Activated naive CD4-positive, alpha-beta T cell treated with anti-CD3 and anti-CD28 coated beads for 36 hours (primary cell): ENCODE measurements at places on chromosomes 2 and 18.

GRCh38 chr18:31998880-31999412, 19.7 kb upstream of the RNF125 start:
- no peaks in the 10 kb centered on the region for H3K36me3 ChIP-seq
- H3K27me3 ChIP-seq = no peaks in the 10 kb centered on the region
- no peak for DNase-seq
- H3K4me1 ChIP-seq = peaks cover 1% of the 10 kb centered on the region
- H3K27ac ChIP-seq = no peak overlapping the region
- no peak overlapping the region for H3K4me3 ChIP-seq

DNA sequence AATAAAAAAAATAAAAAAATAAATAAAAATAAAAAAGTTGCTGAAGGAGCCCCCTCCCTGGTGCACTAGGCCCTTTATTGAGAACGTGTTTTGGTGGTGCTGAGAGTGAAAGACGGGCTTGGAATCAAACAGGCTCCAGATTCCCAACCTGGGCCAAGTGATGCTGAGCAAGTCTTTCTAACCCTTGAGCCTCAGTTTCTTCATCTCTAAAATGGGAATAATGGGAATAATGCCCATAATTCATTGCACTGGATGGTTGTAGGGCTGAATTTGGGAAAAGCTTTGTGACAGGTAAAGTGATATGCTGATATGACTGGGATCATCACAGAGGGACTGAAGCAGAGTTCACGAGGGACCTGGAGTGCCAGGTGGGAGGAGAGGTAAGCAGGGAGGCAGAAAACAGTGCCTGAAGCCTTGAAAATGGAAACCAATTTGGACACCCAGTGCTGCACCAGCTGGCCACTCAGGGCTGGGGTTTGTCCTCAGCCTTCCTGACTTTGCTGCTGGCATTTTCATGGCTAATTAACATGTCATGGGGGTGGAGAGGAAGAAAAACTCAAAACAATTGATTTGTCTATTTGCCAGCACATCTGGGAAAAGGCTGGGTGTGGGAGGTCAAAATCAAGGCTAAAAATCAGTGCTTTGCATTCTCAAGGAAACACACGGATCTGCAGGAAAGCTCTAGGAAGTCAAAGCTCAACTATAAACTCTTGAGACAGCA, 241.3 kb downstream of the LOXHD1 start:
- no peak overlapping the region for H3K27ac ChIP-seq
- no peaks in the 10 kb centered on the region for H3K36me3 ChIP-seq
- no peak for DNase-seq
- no peak overlapping the region for H3K4me3 ChIP-seq
- H3K27me3 ChIP-seq = no peaks in the 10 kb centered on the region
- H3K4me1 ChIP-seq = no peaks in the 10 kb centered on the region

- H3K27ac ChIP-seq = no peak overlapping the region
- H3K36me3 ChIP-seq = no peaks in the 10 kb centered on the region
- no peak overlapping the region for H3K4me3 ChIP-seq
These were observed 186.5 kb downstream of the LNPK start for GRCh38 chr2:175815537-175815936.

GRCh38 chr2:14220101-14220500, 412.4 kb upstream of the LRATD1 start:
- H3K36me3 ChIP-seq = no peaks in the 10 kb centered on the region
- H3K27me3 ChIP-seq = no peaks in the 10 kb centered on the region
- DNase-seq = no peak
- no peaks in the 10 kb centered on the region for H3K4me1 ChIP-seq

DNA sequence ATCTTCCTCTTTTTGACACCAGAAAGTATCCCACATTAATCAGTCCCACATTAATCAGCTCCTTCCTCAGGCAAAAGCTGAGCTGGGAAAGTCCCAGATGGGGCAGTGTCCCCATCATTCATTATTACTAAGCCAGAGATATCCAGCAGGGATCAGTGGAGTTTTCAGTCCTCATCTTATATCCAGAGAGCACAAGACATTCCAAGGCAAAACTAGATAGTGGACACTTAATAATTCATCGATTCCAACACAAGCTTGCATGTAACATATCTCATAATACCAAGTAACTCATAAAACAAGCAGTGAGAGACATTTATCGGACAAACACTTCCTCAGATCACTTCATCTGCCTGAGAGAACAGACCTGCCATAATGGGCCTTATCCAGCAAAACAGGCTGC, 53.1 kb downstream of the MCFD2 start:
- H3K36me3 ChIP-seq = no peaks in the 10 kb centered on the region
- no peaks in the 10 kb centered on the region for H3K4me1 ChIP-seq
- H3K4me3 ChIP-seq = no peak overlapping the region
- H3K27ac ChIP-seq = no peak overlapping the region

GRCh38 chr2:217383620-217384019, 523.8 kb upstream of the TNP1 start:
- no peak for DNase-seq
- H3K27ac ChIP-seq = peak overlapping the region; percentile 34
- no peaks in the 10 kb centered on the region for H3K36me3 ChIP-seq
- peaks cover 2% of the 10 kb centered on the region for H3K4me1 ChIP-seq

DNA sequence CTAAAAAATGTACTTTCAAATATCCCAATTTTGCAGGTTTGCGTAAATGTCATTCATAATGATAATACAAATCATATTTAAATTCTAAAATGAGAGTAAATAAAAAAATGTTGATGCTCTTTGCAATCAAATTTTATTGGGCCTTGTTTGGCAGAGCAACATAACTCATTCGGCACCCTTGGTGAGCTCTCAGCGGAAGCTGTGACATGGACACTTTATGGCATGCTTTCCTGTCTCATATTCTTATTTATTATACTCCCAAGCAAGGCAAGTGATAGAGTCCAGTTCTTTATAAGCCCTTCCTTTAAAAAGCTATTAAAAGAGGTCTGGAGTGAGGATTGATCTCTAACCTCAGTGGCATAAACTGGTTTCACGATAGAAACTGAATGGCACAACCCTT, 1493.2 kb upstream of the NXPH2 start:
- no peak overlapping the region for H3K27ac ChIP-seq
- H3K4me3 ChIP-seq = no peak overlapping the region
- no peaks in the 10 kb centered on the region for H3K4me1 ChIP-seq
- H3K36me3 ChIP-seq = no peaks in the 10 kb centered on the region
- no peak for DNase-seq
- no peaks in the 10 kb centered on the region for H3K27me3 ChIP-seq

- no peaks in the 10 kb centered on the region for H3K36me3 ChIP-seq
- DNase-seq = no peak
- H3K27ac ChIP-seq = no peak overlapping the region
- H3K4me1 ChIP-seq = peaks cover 3% of the 10 kb centered on the region
- peaks cover 4% of the 10 kb centered on the region for H3K27me3 ChIP-seq
These were observed 46.7 kb downstream of the FAM161A start for GRCh38 chr2:61807036-61807757.

- H3K4me1 ChIP-seq = no peaks in the 10 kb centered on the region
- H3K27me3 ChIP-seq = peaks cover 3% of the 10 kb centered on the region
- DNase-seq = no peak
- H3K36me3 ChIP-seq = no peaks in the 10 kb centered on the region
- no peak overlapping the region for H3K27ac ChIP-seq
These were observed 398.0 kb downstream of the TXNL1 start for GRCh38 chr18:56240405-56240804.

DNA sequence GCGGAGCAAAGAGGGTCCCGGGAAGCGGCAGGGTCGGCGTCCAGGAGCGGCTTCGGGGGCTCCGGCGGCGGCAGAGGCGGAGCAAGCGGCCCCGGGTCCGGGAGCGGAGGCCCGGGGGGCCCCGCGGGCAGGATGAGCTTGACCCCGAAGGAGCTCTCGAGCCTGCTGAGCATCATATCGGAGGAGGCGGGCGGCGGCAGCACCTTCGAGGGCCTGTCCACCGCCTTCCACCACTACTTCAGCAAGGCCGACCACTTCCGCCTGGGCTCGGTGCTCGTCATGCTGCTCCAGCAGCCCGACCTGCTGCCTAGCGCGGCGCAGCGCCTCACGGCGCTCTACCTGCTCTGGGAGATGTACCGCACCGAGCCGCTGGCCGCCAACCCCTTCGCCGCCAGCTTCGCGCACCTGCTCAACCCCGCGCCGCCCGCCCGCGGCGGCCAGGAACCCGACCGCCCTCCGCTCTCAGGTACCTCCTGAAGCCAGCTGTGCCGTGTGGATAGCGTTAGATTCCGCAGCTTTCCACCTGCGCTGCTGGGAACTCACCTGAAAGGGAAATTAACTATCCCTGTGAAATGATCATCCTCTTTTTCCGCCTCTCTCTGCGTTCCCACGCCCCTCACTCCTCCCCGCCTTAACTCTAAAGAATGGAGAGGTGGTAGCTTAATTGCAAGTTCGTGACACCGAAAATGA, 472 bp downstream of the CNOT11 start:
- peaks cover 15% of the 10 kb centered on the region for H3K36me3 ChIP-seq
- no peaks in the 10 kb centered on the region for H3K27me3 ChIP-seq
- H3K27ac ChIP-seq = peak overlapping the region; percentile 93
